ENCODE measurements at places on chromosomes 3 and 15.

- no peak for DNase-seq
Measured at GRCh38 chr3:101143012-101143411, 149.8 kb upstream of the ABI3BP start.

- no peak for DNase-seq
Measured at GRCh38 chr3:76352511-76353284, 567.3 kb upstream of the ZNF717 start.

DNA sequence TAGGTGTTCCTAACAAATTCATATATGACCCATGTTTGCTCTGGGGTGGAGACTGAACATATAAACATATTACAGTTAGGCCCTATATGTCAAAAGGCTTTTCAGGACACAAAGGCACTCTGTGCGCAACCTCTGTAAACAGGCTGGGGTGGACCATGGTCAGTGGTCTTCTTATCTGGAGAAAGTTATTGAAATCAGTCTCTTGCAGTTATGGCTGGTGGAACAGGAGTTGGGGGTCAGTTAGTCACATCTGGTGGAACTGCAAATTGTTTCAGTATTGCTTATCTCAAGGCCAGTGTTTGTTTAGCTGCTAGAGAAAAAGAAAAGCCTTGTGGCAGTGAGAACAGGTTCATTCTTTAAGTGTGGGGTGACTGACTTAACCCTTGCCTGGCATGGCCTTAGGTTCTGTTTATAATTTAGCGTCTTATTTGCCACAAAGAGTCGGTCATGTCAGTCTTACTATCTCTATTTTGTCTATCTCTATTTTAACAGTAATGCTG, 5.9 kb upstream of the GP9 start:
- DNase-seq = no peak

GRCh38 chr15:25706176-25706955, 156.8 kb downstream of the ATP10A start:
- DNase-seq = no peak

DNA sequence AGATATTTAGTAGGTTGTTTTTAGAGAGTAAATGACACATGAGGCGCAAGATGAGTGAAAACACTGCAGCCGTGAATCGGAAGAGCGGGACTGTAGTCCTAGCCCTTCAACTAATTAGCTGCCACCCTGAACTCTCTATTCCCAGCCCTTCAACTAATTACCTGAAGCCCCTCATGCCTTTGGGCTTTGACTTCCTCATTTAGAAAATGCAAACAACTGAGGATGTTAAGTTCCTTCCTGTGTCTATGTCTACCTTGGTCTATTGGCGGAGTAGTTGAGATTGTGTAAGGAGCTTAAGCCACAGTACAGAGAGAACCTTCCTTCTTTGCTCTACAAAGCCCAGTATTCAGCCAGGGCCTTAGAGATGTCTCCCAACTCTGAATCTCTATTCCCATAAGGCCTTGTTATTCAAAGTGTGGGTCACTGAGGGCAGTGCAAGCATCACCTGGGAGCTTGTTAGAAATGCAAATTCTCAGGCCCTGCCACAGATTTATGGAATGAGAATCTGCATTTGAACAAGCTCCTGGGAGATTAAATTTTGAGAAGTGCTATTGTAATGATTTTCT, 71.8 kb upstream of the SCN5A start:
- no peak for DNase-seq

DNA sequence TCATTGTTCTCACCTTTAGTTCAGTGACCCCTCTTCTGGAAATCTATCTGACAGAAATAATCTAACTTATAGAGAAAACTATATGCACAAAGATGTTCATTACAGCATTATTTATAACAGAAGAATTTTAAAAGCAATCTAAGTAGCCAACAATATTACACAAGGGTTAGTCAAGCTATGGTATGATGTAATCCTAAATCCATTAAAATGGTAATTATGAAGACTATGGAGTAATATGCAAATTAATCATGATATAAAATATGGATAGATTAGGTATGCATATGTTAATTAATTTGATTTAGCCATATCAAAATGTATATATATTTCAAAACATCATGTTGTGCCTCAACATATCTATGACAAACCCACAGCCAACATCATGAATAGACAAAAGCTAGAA, 17.7 kb upstream of the HERC1 start:
- no peak for DNase-seq

DNA sequence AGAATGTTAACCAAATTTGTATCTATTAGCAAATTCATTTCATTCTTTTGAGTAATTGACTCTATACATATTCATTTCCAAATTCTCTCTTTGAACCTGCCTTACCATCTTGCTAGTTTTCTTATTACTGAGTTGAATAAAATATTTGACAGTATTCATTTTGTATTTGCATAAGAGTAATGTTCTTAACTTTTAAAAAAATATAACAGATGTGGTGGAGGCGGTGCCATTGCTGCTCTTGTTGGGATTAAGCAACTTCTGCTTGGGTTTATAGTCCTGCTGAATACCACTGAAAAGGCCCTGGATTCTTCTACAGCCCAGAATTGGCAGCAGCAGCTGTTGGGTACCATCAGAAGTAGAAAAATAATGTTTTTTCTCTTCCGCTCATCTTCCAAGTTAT, 148.9 kb upstream of the PEX5L start:
- no peak for DNase-seq

GRCh38 chr15:93221759-93222158, 132.7 kb upstream of the RGMA start:
- DNase-seq = no peak

- DNase-seq = no peak
Measured at GRCh38 chr3:184344579-184345316, 7.3 kb downstream of the FAM131A start.

GRCh38 chr15:88894819-88895767, at the start of gene HAPLN3:
HAPLN3 (minus strand) TSS chr15:88895544; CDS start chr15:88887298, 8,246 bp downstream.
- peak; percentile 80 for DNase-seq

DNA sequence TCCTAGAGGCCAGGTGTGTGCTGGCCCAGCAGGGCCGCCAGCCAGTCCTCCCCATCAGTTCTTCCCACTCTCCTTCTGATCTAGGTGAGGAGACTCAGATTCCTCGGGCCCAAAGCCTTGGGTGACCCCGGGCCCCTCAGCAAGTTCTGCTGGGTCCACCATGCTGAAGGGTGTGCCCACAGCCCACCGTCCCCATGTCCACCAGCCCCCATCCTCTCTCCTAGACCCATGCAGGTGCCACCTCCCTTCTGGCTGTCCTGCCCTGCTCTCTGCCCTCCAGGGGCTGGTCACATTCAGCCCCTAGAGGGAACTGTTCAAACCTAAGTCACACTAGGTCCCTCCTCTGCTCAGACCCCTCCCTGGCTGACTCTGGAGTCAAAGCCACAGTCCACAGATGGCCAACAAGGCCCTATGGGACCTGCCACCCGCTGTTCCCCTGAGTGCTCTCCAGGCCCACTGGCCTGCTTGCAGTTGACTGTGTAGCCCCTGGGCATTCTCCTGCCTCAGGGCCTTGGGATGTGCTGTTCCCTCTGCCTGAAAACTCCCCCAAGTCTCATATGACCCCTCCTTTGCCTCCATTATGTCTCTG, 878 bp upstream of the TLR9 start:
- DNase-seq = no peak

DNA sequence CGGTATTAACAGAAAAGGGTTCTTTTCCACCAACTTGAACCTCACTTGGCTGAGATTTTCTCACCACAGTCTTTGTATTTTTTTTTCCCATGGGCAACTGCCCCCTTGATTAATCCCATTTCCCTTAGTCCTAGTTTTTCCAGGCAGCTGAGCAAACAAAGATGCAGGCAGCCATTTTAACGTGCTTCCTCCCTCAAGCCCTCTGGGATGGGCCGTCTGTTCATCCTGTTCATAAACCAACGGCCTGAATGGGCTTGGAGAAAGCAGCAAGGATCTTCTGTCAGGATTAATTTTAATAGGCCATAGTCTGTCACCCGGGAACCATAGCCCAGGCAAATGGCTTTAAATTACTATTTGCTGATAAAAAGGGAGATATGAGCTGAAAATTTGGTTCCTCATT, 10.4 kb upstream of the POLR2M start:
- DNase-seq = no peak

DNA sequence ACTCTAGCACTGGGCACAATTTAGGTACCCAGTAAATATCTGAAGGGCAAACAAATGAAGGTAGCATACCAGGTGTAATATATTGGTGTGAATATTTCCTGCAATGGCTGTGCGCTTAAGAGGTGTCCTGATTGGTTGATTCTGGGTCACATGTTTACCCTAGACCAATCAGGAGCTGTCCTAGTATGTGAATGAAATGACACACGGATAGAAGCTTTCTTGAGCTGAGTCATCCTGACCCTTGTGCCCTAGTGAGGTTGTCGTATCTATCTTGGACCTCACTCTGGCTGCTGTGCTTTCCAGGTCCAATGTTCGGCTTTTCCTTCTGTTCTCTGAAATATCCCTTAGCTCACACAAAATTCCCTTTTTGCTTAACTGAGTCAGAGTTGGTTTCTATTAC, 58.1 kb upstream of the FOXP1 start:
- no peak for DNase-seq

DNA sequence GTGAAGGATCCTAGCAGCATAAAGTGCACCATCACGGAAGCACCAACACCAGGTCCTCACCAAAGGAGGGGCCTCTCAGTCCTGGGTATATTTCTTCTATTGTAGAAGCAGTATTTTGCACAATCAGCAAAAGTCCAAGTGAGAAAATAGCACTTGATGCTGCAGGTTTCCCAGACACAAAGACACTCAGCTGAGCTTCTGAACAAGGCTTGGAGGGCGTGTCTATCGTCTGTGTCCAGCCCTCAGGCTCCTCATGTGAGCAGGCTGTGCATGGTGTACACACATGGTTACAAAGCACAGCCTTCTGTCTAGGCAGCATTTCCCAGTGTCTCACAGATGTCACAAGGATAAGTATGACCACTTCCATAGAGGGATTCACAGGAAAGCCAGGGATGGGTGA, 98.3 kb upstream of the SPATA12 start:
- no peak for DNase-seq

GRCh38 chr15:84944311-84944710, 37.3 kb upstream of the PDE8A start:
- DNase-seq = no peak

DNA sequence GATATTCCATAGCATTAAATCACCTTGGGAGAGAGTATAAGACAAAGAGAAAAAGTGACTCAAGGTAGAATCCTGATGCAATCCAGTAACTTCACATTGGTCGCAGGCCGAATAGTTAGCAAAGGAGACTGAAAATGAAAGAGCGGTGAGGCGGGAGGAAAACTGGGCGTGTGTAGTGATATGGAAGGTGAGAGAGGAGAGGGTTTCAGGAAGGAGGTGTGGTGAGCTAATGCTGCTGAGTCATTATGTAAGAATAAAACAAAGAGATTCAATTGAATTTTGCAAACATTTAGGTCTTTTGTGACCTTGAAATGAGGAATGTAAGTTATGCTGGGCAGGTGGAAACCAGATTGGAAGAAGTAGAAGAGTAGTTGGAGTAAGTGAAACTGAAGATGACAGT, 235.3 kb downstream of the C3orf38 start:
- DNase-seq = no peak

DNA sequence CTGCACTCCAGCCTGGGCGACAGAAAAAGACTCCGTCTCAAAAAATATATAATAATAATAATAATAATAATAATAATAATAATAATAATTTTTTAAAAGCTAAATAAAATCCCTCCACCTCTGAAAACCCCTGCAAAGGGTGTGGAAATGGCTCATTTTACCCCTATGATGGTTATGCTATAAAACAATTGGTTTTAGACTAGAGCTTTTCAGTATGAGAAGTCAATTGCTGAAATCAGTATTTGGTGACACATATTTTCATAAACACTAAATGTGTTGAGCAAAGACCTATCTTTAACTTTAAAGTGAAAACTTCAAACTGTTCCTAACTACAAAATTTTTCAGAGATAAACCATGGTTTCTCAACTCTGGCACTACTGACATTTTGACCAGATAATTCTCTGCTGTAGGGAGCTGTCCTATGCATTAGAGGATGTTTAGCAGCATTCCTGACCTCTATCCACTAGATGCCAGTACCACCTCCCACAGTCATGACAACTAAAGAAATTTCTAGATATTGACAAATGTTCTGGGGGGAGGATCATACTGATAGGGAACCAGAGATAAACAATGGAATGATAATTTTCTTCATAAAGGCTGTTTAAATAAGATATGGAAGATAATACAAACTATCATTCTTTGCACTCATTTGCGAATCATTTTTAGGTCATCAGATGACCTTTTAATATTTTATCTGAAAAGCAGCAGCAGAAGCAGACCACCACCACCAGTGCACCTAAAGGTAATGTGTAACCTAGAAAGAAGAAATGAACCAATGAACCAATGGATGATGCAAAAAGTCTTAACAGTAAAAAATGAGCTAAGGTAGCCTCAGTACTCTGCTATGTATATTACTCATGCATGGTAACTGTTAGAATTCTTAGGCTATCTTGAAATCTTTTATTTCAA, 13.8 kb downstream of the PTPN9 start:
- DNase-seq = no peak

GRCh38 chr3:39809181-39809994, at the start of gene MYRIP:
MYRIP (plus strand) TSS chr3:39809609; CDS start chr3:39900817, 91,208 bp downstream.
- peak; percentile 23 for DNase-seq

DNA sequence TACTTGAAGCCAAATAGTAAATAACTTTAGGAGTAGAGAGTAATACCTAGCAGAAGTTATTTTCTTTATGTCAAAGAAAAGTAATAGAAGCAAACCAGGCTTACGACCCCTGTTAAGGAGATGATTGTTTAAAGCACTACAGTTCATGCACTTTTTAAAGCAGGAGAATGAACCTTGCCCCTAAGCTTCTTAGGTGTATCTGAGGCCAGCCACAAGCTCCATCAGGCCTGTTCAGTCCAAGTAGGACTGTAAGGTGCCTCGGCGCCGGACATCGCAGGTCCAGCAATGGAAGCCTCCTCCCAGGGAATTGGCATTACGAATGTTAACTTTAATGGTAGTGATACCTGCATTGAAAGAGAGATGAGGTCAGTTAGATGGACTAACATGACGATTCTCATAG, 16.5 kb downstream of the GATM start:
- no peak for DNase-seq

DNA sequence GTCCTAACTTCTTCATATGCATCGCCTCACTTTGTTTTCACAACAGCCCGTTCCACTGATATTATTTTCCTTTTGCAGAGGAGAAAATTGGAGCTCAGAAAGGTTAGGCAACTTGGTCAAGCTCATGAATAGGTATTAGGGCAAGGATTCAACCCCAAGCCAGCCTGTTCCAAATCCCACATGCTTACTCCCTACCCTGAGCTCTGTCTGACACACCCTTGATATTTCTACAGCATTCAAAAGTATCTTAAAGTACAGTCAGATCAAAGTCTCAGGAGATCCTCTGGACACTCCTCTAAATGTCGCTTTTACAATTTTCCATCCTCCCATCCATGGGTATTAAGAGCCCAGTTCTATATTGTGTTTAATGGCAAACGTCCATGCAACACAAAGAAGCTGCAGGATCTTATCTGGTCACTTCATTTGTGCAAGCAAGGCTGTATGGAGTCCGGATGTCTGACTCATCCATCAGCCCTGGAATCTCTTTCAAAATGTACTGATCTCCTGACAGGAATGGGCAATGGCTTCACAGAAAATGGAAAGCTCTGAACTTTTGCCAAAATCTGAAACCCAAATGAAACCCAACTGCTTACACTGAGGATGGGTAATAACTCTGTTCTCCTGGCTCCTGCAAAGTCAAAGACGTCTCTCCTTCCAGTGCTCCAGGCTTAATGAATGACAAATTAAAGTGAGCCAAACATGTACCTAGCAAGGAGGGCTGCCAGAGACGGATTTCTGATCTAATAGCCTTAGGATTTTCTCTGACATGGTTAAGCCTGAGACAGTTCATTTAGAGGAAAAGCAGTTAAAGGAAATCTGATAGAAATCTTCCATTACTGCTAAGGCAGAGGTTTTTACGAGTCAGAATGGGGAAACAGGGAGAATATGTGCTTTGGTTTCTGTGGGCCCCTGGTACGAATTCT, 230.9 kb upstream of the RORA start:
- no peak for DNase-seq

GRCh38 chr3:147389717-147390116, 16.6 kb downstream of the ZIC4 start:
- no peak for DNase-seq

All from activated naive CD4-positive, alpha-beta T cell treated with anti-CD3 and anti-CD28 coated beads, Interleukin-2, amount 10 ng/mL, durations not matched to agents 7 days and 5 days (primary cell).